ENCODE measurements at places on chromosomes 6 and 20.

DNA sequence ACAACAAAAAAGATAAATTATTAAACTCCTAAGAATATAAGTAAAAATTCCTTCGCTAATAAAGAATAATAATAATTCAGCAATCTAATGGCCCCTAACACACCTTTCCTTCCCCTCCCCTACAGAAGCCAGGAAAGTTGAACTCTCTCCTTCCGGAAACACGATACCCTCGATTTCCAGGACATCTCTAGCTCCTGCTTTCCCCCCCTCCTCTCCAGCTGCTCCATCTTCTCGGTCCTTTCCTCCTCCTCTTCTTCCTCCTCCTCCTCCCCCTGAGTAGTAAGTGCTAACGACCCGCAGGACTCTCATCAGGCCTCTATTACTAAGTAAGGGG is 603 bp downstream of the TASP1 start:
- no peak for DNase-seq

DNA sequence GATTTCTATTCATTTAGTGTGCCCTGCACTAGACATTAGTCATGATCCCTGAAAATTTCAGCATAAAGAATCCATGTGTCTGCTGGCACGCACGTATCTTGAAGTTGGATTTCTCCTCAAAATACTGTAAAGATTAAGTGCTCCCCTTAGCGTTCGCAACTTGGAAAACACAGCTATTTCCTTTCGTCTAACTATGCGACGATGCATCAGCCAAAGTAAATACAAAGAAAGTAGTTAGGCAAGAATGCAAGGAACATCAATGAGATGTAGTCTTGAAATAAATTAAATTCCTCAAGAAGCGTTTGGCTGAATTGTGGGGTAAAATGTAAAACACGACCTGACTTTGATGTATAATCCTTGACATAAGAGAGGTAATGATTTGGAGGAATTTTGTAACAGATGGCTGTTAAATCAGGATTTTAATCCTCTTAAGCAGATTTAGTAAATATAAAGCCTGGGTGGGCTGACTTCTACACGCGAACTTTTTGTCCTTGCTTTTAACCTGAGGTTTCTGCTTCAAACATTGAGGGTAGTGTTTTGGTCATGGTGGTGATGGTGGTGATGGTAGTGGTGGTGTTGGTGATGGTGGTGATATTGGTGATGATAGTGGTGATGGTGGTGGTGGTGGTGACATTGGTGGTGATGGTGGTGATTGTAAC is 88.2 kb downstream of the FOXF2 start:
- DNase-seq = peak; percentile 83

DNA sequence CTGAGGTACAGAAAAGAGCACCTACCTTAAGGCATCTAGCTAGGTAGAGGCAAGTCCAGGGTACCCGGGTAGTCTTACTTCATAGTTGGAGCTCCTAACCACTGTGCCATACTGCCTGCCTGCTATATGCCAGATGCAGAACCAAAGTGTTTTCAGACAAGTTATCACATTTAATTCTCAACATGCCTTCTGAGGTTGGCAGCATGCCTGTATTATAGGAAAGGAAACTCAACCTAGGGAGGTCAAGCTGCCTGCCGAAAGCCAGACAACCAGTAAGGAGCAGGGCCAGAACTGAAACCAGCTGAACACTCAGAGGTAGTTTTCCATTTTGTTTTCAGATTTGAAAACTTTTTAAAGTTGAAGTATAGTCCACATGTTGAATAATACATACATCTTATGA is 5.4 kb downstream of the CTNNBL1 start:
- peak; percentile 72 for DNase-seq

DNA sequence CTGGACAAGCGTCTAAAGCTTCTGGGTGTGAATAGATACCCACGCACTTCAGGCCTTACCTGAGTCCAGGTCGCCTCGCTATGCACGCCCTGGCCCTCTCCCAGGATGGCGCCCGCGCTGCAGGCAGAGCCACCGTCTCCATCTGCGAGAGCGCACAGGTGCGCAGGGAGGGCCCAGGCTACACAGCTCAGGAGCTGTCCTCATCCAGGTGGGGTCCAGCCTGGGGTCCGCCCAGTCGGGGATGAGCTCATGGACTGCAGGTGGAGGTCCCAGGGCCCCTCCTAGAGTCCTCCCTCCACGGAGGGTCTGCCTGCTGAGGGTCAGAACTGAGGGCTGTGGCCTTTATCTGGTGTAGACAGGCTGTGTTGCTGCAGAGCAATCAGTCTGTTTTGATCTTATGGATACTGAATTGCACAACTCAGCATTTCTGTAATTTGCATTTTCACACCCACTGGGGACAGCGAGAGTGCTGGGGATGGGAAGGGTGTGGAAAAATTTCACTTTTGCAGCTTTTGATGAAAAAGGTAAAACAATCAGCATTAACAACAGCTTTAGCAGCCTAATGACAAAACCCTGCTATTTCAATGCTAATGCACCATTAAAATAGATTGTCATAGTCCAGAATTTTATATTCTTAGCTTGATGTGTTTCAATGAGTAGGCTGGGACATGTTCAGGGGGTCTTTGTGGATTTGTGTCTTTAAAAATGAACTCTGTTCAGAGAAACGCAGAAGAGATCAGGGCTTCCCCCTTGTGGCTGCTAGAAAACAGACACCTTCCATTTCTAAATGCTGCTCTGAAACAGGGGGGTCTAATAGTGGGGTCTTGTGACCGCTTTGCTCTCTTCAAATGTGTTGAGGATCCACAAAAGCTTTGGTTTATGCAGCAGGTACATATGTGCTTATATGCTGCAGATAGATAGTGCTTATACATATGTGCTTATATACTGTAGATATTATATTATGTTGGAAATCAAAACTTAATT is 77.8 kb upstream of the PHACTR3 start:
- DNase-seq = peak; percentile 34

- no peak for DNase-seq
Measured at GRCh38 chr6:7159790-7160525, 52.2 kb downstream of the RREB1 start.

DNA sequence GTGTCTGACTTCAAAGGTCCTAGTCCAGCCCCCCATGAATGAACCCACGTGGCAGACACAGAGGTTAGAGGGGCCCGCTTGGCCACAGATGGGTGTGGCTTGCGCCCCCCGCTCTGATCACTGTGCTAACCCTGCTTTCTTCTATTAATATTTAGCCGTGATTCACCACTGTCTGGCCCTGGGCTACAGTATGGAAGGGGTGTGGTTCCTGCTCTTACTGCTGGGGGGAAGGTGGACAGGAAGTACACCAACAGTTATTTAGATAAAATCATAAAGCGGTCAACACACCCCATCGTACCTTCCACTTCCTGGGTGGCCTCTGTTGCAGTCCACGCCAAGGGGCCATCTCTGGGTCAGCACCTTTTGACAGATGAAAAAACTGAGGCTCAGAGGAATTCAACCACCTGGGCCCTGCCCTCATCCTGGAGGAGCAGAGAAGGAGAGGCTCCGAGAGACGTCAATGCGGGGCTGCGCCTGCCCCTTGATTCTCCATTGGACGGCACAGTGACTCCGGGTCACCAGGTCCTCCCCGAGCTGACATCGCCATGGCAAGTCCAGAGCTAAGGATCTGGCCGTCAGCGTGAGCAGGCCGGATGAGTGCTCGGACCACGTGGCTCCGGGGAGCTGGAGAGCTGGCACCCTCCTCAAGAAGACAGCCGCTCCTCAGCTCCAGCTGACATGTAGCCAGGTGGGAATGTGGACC is 206.3 kb downstream of the PREX1 start:
- peak; percentile 19 for DNase-seq

GRCh38 chr6:169185011-169185521 is 68.6 kb downstream of the THBS2 start:
- DNase-seq = no peak

GRCh38 chr6:125835221-125835744 is 44.5 kb downstream of the NCOA7 start:
- DNase-seq = peak; percentile 84

DNA sequence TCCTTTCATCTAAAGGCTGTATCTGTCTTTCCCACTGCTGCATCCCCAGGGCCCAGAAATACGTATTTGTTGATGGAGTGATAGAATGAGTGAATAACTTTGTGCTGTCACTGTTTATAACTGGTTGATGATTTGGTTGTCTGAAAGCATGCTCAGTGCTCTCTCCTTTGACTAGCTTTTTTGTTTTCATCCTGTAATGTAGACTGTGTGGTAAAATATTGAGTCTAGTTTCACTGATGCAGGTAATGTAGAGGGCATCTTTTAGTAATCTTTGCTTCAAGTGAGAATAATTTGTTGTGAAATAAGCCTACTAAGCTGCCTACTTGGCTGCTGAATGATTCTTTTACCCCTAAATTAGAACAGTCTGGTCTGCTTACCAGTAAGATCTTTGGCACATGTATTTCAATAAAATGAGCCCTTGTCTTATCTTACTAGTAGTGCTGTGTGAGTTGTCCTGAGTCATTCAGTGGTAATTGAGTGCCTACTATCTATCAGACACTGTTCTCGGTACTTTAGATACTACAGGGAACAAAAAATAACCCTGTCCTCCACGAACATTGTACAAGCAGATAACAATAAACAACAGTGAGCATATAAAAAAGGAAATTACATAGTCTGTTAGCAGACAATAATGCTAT is 39.9 kb downstream of the MAPK14 start:
- DNase-seq = peak; percentile 34

DNA sequence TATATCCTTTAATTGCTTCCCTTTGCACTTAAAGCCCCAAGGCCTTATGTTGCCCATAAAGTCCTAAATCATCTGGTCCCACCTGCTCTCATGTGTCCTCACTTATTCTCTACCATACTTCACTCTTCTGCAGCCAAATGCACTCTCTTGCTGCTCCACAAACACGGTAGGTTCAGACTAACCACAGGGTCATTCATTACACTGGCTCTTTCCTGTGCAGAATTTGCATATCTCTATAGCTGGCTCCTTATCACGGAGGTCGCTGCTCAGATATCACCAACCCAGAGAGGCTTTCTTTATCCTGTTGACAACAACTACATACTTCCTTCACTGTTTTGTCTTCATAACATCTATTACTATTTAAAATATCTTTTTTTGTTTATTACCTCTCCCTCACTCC is 86.8 kb downstream of the MOXD1 start:
- no peak for DNase-seq

DNA sequence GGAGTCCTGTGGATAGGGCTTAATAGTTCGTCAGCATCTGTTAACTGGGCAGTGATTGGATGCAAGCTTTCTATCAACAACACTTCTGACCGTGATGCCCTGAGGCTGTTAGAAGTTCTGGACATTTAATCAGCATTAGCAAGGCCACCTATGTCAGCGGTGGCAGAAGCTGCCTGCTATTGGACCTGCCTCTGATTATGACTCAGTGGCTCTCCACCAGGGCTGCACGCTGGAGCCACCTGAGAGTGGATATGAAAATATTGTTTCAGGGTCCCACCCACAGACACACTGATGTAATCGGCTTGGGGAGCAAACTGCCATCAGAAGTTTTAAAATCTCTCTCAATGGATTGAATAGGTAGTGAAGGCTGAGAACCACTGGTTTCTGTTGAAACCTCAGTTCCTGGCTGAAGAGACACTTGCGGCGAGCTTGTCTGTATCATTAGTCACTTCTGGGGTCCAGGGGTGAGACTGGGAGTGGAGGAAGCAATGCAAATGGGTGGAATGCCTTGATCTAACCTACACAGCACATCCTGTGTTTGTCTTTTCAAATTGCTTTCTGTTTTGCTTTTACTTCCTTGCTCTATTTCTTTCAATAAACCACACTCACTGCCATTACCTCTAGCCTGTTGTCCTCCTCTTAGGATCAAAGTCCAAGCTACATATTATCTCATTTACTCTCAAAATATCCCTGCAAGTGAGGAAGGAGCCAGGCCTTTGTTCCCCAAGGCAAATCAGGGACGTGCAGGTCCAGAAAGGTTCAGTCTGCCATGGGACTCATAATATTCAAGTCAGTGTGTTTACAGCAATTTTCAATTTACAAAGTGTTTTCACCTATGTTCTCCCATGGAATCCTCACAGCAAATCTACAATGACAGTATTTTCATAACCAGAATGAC is 4.2 kb downstream of the CLIC5 start:
- peak; percentile 77 for DNase-seq

- DNase-seq = no peak
Measured at GRCh38 chr6:35668744-35669450, 19.8 kb downstream of the FKBP5 start.

DNA sequence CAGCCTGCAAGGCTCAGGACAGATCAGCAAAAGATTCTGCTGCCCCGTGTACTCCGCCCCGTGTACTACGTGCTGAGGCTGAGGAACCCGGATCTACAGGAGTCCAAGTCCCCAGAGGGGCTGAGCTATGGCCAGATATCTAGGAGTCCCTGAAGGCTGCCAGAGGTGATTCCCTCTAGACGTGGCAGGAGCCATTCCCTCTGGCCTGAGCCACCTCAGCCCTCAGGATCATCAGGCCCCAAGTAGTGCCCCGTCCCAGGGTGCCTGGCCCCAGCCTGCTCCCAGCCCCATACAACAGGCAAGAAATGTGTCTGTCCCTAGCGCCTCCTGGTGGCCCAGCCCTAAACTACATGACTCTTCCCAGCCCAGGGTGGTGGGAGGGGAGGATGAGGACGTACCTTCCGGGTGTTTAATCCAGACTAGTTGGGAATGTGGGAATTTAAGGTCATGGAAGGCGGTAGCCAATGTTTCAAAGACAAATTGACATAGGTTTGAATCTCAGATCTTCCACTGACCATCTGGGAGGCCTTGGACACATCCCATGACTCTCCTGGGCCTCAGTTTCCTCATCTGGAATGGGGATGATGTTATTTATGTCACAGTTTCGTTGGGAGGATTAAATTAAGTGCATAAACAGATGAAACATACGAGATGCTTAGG is 49.4 kb upstream of the PTPN1 start:
- DNase-seq = peak; percentile 81

DNA sequence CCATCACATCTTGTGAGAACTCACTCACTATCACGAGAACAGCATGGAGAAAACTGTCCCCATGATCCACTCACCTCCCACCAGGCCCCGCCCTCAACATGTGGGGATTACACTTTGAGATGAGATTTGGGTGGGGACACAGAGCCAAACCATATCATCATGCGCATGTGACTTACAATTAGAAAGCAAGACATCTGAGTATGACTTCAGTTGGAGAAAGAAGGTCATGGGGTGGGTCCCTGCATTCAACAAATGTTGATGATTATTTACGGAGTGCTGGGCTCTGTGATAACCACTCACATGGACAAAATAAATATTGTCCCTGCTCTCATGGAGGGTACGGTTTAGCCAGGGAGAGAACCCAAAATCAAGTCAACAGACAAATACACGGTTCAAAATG is 37.9 kb downstream of the VSTM2L start:
- no peak for DNase-seq

DNA sequence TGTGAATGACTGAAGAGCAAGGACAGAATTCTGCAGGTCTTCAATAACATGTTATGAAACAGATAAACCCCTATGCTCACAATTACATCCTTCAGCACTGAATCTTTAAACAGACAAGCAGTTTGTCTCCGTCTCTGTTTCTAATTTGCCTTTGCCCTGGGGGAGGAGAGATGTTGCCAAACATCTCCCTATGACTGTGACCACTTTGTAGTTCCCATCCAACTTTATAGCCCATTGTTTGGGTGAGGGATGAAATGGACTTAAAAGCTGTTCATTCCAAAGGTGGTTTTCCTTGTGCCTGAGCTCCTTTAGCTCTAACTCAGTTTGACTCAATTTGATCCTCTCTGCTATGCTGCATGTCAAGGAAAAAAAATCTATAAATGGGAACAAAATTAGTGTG is 19.5 kb upstream of the ADTRP start:
- no peak for DNase-seq
